ENCODE measurements at places on chromosomes 16 and 17.

DNA sequence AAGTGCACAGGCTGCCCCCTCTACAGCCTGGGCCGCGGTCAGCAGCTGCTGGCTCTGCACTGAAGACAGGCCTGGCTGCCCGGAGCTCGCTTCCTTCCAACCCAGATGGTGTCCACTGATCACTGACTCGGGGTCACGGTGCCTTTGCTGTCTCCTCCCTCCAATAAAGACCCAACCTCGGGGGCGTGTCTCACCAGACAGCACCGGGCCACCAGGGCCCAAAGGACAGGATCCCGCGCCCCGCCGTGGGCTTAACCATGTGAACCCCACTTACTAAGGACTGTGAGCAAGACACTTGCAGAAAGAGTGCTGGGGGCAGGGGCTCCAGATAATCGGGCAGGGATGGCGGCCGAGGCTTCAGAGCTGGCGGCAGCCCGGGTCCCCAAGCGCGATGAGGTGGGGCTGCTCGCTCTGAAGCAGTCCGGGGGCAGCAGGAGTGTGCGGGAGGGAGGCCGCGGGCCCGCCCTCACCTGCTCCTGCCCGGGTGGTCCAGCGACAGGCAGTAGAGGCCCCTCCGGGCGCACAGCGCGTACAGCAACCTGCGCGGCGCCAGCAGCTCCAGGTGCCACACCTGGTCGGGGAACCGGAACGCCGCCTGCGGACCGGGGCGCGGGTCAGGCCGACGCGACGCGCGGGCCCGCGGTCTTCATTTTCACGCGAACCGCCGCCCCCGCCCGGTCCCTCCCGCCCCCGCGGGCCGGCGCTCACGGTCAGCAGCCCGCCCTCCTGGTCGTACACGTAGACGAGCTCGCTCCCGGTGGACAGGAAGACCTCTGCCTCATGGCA is 502 bp downstream of the FAAP100 start:
- DNase-seq: no peak

- no peak for DNase-seq
These were observed 48.6 kb upstream of the XYLT1 start for GRCh38 chr16:17519101-17519955.

DNA sequence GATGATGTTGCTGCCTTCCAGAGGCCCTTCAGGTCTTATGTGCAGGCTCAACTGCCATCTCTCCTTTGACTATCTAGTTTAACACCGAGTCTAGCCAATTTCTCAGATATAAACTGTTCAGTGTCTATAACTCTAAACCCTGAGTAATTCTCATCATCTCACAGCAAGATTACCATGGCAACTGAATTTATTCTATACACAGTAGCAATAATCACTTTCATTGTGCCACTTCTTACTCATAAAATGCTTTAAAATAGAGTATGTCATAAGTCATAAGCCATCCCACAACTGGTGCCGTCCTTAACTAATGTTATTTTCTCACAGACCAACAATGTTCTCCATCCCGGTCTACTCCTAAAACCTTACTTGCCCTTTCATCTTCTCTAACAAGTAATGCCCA is 45.0 kb downstream of the SYNRG start:
- no peak for DNase-seq

DNA sequence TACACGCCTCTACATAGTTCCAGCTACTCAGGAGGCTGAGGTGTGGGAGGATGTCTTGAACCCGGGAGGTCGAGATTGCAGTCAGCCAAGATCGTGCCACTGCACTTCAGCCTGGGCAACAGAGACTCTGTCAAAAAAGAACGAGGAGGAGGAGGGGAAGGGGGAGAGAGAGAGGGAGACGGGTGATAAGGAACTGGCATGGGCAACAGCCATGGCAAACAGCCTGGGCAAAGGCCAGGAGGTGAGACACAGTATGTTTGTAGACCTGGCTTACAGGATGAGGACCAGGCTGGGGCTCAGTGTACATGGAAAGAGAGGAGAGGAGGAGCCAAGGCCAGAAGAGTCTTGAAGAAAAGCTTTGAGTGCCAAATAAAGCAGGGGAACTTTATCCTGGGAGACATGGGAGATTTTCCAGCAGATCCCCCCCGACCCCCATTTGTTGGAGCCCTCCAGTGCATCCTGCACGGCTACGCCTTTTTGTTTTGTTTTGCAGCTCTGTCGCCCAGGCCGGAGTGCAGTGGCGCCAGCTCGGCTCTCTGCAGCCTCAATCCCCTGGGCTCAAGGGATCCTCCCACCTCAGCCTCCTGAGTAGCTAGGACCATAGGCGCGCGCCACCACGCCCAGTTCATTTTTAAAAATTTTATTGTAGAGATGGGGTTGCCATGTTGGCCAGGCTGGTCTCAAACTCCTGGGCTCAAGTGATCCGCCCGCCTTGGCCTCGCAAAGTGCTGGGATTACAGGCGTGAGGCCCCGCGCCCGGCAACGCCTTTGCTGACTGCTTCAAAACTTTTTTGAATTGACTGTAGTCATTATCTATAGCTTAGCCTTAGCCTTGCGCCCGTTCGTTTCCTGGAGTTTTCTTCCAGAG is 1.3 kb upstream of the ALKBH5 start:
- no peak for DNase-seq

- no peak for DNase-seq
These were observed 19.0 kb upstream of the ITPRIPL2 start for GRCh38 chr16:19094542-19095365.

DNA sequence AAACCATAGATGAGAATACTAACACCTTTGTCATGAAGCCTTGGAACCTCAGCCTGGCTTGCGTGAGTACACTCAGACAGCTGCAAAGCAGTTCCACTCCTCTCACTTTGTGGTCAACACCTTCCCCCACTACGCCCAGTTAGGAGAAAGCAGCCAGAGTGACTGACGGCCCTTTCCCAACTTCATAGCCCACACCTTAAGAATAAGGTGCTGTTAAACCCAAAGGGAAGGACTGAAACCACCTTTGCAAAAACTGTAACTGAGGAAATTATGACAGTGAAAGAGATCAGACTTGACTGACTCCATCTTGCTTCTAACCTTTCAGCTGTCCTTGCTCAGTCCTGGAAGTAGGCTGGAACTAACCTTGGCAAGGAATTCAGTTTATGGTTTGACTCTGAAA is 13.7 kb downstream of the N4BP1 start:
- DNase-seq: peak; percentile 57

DNA sequence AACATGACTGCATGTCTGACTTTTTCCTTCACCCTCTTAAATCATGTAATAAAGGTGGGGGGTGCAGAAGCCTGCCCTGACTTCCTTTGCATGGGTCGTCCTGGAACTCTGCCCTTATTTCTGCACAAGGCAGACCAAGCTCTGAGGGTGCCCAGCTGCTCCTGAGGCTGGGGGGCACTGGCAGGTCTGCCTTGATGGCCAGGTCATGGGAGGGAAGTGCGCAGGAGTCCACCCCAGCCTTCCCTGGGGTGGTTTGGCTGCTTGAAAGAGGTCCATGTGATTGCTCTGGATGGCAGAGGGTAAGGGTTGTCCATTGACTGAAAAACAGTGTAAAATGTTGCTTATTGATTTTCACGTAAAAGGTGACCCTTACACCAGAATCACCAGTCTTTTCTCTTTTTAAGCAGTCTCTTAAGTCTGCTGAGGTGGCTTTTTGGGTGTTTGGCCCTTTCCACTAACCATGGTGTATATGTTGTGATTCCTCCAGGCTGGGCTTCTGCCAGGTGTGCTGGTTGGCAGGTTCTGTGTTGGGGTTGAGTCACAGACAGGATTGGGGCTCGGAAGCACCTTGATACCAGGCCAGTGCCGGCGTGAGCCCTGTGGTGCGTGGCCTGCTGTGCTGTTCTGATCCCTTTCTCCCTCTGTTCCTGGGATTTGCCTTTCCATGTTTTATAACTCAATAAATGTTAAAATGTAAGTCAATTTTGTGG is 19.4 kb downstream of the DHX38 start:
- no peak for DNase-seq

GRCh38 chr16:11681556-11681955 is 13.3 kb downstream of the SNN start:
- no peak for DNase-seq

DNA sequence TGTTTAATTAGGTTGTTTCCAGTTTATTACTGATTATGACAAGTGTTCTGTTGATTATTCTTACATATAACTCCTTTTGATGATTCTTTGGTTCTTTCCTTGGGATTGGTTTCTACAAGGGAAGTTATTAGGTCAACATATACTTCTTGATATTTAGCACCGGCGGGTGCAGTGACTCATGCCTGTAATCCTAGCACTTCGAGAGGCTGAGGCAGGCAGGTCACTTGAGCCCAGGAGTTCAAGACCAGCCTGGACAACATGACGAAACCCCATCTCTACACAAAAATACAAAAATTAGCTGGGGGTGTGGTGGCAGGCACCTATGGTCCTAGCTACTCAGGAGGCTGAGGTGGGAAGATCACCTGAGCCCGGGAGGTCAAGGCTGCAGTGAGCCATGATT is 120.2 kb upstream of the HAS3 start:
- no peak for DNase-seq

DNA sequence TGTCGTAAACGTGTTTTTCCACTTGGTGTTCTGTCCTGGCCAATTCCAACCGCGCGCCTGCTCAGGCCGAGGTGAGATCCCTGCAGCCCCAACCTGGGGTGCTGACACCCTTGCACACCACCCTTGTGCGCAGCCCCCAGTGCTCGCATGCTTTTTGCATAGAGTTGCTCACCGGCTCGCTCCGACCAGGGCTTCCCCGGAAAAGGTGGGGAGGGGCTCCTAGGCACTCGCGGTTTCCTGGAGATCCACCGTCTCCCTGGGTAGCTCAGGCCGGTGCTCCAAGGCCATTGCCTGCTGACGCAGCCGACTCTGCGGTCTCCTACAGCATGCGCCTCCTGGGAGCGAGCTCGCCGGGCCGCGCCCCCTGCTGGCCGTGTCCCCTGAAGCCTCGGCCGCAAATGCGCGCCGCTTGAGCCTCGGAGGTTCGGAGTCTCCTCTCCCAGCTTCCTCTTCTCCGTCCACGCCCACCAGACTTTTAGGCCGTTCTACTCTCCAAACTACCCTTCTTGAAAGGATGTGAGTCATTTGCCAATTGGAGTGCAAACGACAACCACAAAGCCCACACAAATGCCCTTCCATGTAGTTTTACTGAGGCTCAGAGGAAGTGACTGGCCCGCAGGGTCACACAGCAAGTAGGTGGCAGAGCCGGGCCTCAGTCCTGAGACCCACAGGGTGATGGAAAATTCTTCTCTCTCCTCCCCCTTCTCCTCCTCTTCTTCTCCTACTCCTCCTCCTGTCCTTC is 7.2 kb upstream of the PDP2 start:
- peak; percentile 84 for DNase-seq

GRCh38 chr16:637081-638018 is 1.2 kb upstream of the METTL26 start:
- DNase-seq: peak; percentile 77

GRCh38 chr16:57807968-57808528 is 5.8 kb upstream of the KIFC3 start:
- DNase-seq: peak; percentile 47

GRCh38 chr17:69245617-69246016 is 17.0 kb upstream of the ABCA10 start:
- DNase-seq: no peak

DNA sequence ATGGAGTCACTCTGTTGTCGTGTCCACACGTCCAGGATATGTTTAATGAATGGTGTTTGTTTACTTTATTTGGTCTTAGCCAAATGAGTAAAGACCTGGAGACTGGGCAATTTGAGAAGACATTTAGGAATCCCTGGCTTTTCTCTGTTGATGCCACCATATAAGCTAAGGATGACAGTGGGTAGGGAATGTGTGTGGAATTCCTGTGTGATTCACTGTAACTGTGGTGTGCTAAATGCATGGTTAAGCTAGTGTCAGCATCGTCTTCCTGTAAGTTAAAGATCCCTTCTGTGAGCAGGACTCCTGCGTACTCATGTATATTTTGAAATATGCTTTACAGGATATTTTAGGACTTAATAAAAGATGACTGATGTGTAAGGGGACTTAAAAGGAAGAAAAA is 26.4 kb downstream of the GOSR1 start:
- DNase-seq: no peak

DNA sequence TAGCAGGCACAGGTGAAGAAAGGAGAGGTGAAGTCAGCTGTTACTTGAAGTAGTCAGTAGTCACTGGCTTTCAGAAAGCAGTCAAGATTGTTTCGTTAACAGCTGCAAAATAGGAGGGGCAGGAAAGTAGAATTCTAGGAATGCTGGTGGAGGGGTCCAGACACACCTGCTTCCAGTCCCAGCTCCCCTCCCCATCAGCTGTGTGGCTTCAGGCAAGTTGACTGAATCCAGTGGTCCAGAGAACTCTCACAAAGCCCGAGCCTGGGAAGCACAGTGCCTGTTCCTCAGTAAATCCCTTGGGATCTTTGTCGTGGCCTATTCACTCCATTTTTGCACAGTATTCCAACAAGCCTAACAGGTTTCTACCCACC is 4.6 kb upstream of the SOCS1 start:
- DNase-seq: no peak

- DNase-seq: no peak
These were observed 159.4 kb upstream of the ZNF267 start for GRCh38 chr16:31713945-31714902.

GRCh38 chr16:47778106-47778801 is 317.1 kb downstream of the PHKB start:
- no peak for DNase-seq

GRCh38 chr17:10198509-10199249 is at the start of gene GAS7:
Gene GAS7 (minus strand): TSS chr17:10198606.
- peak; percentile 70 for DNase-seq

GRCh38 chr17:13542636-13543035 is 59.1 kb downstream of the HS3ST3A1 start:
- DNase-seq: no peak

DNA sequence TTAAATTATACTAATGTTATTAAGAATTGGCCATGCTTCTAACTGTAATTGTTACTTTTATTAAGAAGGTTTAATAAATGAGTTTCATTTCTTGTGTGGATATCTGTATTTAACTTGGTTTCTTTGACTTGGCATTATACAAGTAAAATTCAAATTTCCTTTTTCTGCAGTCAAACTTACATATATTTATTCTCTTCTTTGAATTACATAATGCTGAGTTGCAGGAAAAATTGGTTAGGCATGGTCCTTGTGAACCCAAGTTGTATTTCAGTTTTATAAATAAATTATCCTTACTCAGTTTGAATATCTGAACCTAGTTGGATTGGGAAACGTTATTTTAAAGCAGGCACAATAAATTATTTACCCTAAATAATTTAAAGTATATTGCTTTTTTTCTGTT is 54.8 kb downstream of the NLK start:
- no peak for DNase-seq

GRCh38 chr17:52157603-52158449 is 688 bp downstream of the CA10 start:
- no peak for DNase-seq
